Kidney capillary endothelial cell (primary cell): ENCODE measurements at places on chromosomes 1 and 21.

DNA sequence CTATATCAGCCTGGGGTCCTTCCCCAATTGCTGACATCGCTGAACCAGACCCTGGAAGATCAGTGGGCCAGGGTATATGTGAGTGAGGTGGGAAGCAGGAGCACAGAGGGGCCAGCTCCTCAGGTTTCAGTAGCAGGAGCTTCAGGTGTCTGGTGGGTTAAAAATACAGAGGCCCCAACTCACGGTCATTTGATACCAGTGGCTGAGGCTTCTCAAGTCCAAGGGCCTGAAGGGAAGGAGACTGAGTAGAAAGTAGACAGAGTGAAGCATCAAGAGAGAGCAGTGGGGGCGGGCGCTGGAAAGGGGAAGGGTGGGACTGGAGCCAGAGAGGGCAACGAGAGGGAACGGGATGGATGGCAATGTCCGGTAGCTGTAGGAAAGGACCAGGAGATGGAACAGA, 2.0 kb upstream of the CASQ1 start:
- DNase-seq = no peak

- no peak for DNase-seq
Measured at GRCh38 chr21:38095220-38095619, 161.6 kb upstream of the KCNJ15 start.

DNA sequence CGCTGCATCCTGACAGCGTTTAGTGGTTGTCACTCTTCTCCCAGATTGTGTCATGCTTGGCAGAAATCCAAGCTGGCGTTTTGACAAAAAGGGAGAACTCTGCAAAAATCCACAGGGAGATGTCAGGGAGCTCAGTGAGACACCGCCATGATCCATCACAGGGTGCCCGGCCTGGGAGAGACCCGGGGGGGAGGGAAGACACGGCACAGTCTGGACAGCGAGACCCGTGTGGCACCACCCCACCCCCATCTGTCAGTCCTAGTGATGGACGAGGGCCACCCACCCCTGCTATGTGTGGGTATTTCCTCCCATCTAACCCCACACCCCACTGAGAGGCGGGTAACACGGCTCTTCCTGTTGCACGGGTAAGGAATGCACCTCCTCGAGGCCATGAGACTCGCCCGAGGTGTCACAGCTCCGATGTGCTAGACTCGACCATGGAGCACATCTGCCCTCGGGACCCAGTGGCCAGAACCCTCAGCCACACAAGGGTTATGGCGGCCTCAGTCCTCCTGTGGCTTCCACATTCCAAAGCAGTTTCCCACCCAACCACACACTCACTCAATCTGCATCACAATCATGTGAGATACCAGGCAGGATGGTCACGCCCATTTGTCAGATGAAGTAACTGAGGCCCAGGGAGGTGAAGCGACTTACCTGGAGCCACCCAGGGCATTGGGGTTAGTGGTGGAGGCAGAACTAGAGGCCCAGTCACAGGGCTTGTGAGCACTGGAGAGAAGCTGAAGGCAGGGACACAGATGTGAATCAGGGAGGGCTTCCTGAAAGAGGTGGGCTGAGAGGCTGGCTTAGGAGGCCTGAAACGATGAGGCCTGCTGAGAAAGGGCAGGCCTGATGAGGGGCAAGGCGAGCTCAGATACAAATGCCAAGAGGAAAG, 688.5 kb downstream of the MATN1 start:
- peak; percentile 36 for DNase-seq

GRCh38 chr1:228405979-228406228, 731 bp downstream of the TRIM11 start:
- no peak for DNase-seq

DNA sequence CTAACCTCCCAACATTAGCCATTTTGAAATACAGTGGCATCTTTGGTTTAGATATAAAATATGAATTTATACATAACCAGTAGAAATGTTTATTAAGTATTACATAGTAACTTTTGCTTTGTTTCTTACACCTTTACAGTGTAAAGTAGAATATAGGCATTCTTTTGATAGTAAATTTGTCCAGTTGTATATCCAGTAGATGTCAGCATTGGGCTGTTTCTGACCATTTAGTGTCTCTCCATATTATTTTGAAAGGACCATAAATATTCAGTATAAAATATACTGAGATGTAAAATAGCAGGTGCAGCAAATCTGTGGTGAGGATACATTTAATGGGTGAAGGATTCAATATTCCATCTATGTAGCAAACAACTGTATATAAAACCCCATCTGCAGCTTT, 115.8 kb upstream of the ZRANB2 start:
- DNase-seq = no peak

- no peak for DNase-seq
Measured at GRCh38 chr1:209646558-209646957, 5.7 kb downstream of the LAMB3 start.

DNA sequence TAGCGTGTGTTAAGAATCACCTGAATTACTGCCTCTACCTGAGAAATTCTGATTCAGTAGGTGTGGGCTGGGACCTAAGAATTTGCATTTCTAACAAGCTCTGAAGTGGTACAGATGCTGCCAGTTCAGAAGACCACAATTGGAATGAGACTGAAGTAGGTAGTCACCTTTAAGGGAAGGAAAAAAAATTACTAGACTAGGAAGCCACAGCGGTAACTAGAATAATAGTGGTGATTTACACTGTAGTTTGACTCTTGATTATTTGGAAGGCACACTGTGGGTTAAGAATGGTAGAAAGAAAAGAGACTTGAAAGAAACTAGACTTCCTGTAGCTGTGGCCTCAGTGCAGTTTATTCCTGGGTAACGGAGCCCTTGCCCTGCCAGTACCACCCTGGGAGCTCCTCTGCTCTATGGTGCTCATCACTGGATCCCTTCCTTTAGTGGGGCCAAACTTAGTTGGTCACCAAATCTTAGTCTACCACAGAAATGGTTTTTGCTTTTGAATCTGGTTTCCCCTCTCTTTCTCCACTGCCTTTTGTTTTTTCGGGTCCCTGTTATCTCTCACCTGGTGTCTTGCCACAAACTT, 43.6 kb downstream of the ARID1A start:
- no peak for DNase-seq

GRCh38 chr1:102941366-102941947, 166.9 kb downstream of the COL11A1 start:
- no peak for DNase-seq

DNA sequence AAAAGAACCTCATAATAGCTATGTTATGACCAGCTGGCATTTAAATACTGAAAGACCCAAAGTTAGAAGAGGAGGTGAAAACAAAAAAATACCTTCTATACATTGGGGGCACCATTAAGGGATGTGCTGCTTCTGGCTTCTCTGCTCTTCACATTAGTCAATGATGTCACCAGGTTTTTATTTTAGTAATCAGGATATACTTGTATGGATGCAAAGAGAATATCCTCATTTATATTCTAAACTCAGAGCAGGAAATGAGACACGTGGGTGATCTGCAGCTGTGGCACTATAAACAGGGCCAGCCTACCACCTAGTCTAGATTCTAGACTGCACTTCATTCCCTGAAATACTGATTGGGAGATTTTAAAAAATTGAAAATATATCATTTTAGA, 51.2 kb downstream of the WLS start:
- DNase-seq = no peak

- no peak for DNase-seq
Measured at GRCh38 chr1:91684481-91685196, 184.0 kb downstream of the CDC7 start.

GRCh38 chr1:156858959-156859522, at the start of gene INSRR:
INSRR (minus strand) TSS chr1:156859117; CDS start chr1:156858621, 496 bp downstream.
- DNase-seq = no peak

GRCh38 chr1:70685300-70686286, 274.5 kb downstream of the CTH start:
- peak; percentile 42 for DNase-seq

DNA sequence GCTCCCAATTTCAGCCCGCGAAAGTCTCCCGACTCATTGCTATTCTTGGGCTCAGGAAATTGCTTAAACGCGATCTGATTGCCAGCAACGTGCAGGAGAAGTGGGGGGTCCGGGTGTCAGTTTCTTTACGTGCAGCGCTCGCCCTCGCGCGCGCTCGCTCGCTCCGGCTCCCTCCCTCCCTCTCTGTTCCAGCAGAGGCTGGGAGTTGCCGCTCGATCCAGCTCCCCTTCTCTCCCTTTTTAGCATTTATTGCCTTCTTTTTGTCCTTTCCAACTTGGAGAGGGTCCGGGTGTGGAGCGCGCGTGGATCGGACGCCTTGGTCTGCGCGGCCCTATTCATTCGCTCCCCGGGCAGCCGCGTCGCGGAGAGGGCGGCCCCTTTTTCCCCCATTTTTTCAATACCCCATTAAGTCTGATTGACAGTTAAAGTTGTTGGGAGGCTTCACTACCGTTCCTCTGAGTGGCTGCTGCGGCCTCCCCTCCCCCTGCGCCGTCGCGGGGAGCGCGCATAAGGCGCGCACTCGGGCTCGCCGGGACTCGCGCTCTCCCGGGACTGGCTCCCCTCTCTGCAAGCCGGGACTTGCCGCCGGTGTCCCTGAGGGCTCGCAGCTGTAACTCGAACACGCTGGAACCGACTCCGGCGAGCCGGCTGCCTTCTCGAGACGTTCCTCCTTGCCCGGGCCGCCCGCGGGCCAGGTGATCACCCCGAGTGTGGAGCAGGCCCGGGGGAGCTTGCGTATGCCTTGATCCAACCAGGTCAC, at the start of gene DHRS3:
Gene DHRS3 (minus strand): TSS at position 310 of the 760 bp plus-strand sequence. CDS start 862 bp downstream, outside the sequence.
- DNase-seq = no peak

DNA sequence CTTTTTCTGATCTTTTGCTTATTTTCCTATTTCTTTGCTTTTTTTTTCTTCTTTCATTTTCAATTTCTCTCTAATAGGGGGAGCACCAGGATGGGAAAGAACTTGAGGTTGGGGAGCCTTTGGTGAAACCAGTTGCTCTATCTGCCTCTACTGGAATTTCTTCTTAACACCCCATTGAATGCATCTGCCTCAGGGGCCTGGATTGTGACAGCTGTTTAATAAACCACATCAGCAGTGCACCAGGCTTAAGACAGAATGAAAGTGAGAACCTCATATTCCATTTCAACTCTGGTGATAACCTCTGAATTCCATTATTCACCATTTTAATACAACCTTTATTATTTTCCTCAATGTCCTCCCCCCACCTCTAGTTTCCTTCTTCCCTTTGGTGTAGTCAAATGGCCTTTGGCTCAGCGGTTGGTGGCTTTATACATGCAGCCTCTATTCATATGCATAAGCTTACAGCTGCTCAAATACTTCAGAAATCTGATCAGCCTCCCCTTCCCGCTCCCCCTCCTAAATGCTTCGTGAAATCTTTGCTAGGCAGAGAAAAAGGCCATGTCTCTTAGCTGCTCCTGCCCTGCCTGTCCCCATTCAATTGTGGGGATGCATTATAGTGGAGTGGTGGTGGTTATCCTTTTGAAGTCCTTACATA, 537.3 kb upstream of the PLXNA2 start:
- DNase-seq = no peak

GRCh38 chr1:116128664-116129063, 17.5 kb downstream of the MAB21L3 start:
- DNase-seq = no peak

DNA sequence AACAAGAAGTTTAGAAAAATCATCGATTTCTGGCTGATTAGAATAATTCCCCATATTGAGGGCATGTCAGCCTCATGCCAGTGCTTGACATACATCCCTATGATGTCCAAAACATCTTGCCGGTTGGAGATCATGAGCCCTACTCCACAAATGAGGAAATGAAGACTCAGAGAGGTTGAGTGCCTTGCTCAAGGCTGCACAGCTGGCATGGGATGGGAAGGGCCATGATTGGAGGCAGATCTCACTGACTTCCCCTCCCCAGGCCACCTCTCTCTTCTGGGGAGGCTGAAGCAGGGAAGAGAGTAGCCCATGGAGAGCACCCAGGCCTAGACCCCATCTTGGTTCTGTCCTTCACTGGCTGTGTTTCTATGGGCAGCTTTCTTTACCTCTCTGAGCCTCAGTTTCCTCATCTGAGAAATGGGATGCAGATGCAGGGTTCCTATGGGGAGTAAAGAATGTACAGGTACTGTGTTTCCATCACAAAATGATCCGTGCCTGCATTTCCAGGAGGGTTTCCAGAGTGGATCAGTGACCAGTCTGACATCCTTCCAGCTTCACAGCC, 145.7 kb downstream of the SYF2 start:
- DNase-seq = no peak

- no peak for DNase-seq
Measured at GRCh38 chr1:39936724-39937491, 18.0 kb upstream of the MFSD2A start.

DNA sequence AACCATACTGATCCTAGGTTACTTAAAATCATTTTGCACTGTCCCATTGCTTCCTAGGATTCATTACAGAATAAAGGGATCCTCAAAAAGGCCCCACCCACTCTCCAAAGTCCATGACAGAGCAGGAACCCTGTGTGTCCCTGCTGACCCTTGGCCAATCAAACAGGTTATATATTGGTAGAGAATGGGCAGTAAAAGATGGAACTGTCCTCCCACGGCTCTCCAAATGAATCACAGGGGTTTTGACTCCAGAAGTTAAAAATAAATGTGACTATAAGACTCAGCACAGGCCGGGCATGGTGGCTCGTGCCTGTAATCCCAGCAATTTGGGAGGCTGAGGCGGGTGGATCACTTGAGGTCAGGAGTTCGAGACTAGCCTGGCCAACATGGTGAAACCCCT, 65.5 kb downstream of the ACOT7 start:
- no peak for DNase-seq

DNA sequence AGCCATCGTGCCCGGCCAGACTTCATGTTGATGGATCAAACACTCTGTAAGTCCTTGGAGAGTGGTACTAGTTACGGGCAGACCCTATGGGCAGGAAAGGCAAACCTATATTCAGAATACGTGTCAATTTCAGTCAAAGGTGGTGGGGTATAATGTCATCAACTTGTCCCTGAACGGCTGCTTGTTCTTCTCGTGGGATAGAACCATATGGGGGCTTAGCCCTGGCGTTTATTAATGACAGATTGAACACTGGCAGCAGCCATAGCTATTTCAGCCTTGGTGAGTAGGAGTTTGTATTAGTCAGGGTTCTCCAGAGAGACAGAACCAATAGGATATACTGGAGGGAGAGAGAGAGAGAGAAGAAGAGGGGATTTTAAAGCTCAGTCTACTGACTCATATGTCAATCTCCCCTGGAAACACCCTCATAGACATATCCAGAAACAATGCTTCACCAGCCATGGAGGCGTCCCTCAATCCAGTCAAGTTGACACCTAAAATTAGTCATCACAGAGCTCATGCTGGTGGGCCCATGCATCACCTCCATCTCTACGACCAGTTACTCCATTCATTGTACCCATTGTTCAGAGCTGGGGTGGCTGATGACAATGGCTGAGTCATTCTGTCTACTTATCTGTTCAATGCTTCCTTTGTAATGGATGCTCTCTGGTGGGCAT, 16.1 kb upstream of the AQP10 start:
- peak; percentile 67 for DNase-seq

DNA sequence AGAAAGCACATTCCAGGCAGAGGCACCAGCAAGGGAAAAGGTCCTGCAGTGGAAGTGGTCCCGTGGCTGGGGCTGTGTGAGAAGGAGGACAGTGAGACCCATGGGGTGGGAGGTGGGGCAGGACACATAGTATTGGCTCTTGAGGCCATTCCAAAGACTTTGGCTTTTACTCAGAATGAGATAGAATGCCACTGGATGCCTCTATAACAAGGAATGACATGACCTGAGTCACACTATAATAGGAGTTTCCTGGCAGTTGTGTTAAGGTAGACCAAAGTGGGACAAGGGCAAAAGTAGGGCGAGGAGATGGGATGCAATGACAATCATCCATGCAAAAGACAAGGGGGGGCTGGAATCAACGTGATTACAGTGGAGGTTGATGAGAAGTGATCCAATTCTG, 24.7 kb upstream of the LAMC2 start:
- no peak for DNase-seq
